ENCODE measurements at places on chromosomes 1 and 21.
A peak's percentile ranks its signal among the peaks of the same experiment; 100 is the strongest.

GRCh38 chr1:232954594-232955365, 4.4 kb downstream of the NTPCR start:
- no peak for DNase-seq

DNA sequence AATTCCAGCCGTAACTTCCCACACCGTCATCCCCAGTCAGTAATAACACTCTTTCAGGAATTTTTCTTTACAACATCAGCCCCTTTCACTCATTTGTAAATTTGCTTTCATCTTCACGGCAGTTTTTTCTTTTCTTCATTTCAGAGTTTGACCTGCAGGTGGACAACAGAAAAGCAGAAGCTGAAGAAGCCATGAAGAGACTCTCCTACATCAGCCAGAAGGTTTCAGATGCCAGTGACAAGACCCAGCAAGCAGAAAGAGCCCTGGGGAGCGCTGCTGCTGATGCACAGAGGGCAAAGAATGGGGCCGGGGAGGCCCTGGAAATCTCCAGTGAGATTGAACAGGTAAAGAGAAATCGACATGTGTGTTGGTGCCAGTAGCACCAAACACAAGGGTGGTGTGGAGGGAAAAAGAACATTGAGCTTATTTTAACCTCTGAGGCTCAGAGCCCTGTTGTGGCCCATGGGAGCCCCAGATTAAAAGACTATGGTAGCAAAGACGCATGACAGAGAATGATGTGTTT, 53.2 kb downstream of the LAMC2 start:
- no peak for DNase-seq

DNA sequence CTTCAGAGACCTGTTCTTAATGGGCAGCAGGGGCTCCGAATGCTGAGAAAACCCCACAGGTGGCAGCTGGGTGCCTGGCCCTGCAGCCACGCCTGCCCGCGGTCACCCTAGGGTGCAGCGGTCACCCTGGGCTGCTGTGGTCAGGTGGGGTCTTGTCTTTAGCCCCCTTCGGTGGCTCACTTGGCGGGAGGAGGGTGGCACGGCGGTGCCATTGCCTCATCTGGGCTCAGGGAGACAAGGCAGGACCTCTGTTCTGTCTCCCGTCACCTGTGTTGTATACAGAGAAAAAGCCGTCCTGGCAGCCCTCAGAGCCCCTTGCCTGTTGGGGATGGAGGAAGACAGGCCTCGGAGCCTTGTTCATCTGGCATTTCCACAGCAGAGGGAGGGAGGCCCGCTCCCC, 69.5 kb upstream of the TRAPPC10 start:
- DNase-seq = no peak

GRCh38 chr1:194535369-194535768, 1349.0 kb upstream of the B3GALT2 start:
- DNase-seq = peak; percentile 69

- no peak for DNase-seq
Observed at GRCh38 chr1:32900956-32901822, at the start of gene TMEM54. Gene TMEM54, minus strand, starts transcription at chr1:32901389. Its CDS starts 151 bp downstream, at chr1:32901238.

- no peak for DNase-seq
Observed at GRCh38 chr1:101064697-101065096, 39.1 kb upstream of the DPH5 start.

DNA sequence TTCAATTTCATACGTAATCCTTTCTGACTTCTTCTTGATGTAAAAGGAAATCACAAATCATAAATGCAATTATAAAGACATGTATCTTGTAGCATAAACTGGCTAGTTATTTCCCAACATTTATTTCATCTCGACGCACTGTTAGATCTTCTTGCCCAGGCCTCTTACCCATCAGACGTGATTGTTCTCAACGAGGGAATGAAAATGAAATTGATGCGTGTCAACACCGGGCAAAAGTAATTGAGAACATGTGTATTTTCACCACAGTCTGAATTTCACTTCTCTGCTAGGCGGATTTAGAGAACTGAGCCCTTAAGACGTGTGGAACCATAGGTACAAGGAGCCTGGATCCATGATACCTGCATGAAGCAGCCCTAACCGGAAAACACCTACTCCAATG, 519.7 kb downstream of the KCNT2 start:
- no peak for DNase-seq

DNA sequence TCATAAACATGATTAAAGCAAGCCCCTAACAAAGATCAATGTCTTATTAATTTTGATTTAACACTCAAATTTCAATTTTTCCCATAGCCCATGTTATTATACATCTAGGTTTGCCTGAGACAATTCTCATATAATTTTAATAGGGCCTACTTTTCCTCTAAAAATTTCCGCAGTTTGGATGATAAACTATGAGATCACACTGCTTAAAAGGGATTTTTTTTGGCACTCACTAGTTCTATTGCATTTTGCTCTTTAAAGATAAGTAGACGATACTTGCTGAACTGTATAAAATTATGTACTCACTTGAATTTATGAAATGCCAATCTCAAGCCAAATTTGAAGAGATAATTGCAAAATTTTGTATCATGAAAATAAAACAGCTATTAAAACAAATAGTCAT, 480.4 kb upstream of the ZRANB2 start:
- DNase-seq = no peak

DNA sequence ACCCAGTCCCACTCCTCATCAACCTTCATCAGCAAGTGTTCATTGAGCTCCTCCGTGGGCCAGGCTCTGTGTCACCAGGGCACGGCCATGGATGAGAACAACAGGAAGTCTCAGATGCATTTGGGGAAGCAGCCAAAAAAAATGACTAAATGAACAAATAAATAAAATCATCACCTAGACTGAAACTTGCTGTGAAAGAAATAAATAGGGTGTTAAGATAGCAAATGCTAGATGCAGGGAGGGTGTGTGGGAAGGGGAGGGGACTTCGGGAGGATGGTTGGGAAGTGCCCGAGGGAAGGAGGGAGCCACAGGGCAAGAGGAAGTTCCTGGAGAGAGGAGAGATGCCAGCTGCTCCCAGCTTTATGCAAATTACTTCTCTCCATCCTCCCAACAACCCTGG, 696.7 kb downstream of the PTPRU start:
- DNase-seq = no peak

DNA sequence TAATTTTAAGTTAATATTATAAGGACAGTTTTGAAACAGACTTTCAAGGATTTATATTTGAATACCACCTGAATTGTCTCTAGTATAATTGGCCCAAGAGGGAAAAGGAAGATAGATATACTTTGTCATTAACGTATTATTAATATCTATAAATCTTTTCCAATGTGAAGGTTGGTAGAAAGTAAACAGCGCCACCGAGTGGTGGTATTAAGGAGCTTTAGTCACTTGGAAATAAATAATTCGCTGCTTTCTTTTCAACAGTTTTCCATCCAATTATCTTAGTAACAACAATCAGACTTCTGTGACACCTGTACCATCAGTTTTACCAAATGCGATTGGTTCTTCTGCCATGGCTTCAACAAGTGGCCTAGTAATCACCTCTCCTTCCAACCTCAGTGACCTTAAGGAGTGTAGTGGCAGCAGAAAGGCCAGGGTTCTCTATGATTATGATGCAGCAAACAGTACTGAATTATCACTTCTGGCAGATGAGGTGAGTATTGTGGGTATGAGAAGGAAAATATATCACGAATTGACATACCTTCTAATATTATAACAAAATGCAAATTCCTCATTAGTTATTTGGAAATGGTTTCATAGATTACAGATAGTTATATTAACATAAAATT, 37.7 kb downstream of the SH3GLB1 start:
- DNase-seq = no peak

- no peak for DNase-seq
Observed at GRCh38 chr1:214685906-214686305, 82.9 kb downstream of the CENPF start.

DNA sequence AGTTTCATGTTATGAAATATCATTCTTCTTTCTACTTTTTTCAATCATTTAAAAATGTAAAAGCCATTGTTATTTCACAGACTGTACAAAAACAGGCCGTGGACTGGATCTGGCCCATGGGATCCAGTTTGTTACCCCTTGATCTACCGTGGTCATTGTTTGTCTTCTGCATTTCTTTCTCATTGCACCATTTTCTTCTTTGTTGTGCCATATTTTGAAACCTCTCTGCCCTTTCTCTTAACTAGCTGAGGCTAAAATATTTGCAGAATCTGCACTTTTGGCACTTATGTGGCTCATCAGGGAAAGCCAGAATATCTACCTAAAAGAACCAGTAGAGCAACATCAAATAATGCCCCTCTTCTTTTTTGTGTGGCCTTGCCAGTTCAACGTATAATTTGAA, 50.5 kb downstream of the DNAJC6 start:
- no peak for DNase-seq

GRCh38 chr1:78678324-78678723, 28.7 kb downstream of the IFI44 start:
- no peak for DNase-seq
